ENCODE measurements at places on chromosomes 12 and 14. TPM values are rescaled to one million over a fixed set of nuclear protein-coding genes. Genes with fewer than 3 reads are reported as not detected.

The MGST1 gene
- total RNA-seq: 731 TPM

The SDS gene
- total RNA-seq: 1.8 TPM

The TTC9 gene
- total RNA-seq: 3.8 TPM

The ARL1 gene
- total RNA-seq: 59.1 TPM

The SLC25A47 gene
- not detected for total RNA-seq

The HNRNPA1 gene
- total RNA-seq: 1,522 TPM

The SIX4 gene
- total RNA-seq: 1.9 TPM

The ZFHX2 gene
- 0.95 TPM for total RNA-seq

The IFNG-AS1 gene
- not detected for total RNA-seq

The HOXC13 gene
- total RNA-seq: 28.3 TPM

The C12orf54 gene
- not detected for total RNA-seq

The GAS2L3 gene
- total RNA-seq: 7.5 TPM

The SRRM4 gene
- total RNA-seq: not detected

The MUCL1 gene
- total RNA-seq: not detected

The SIX6 gene
- not detected for total RNA-seq

The LRP1 gene
- 15.9 TPM for total RNA-seq

The NGB gene
- total RNA-seq: not detected

The FRMD6 gene
- total RNA-seq: 41.9 TPM

The FAR2 gene
- not detected for total RNA-seq

The SLCO1B3 gene
- 11.1 TPM for total RNA-seq

The KRT73 gene
- total RNA-seq: not detected

The TM7SF3 gene
- total RNA-seq: 72.6 TPM

The VPS33A gene
- total RNA-seq: 18.5 TPM

The CMA1 gene
- not detected for total RNA-seq

The TAS2R20 gene
- total RNA-seq: not detected

The FIGNL2 gene
- 0.21 TPM for total RNA-seq

Data from A549 treated with AZD2906 at 1 μM for 4 hours (cell line).